ENCODE measurements at places on chromosomes 12 and 14. TPM values are rescaled to one million over a fixed set of nuclear protein-coding genes. Genes with fewer than 3 reads are reported as not detected.

Gene PLBD1
- total RNA-seq = 4.6 TPM

Gene NFATC4
- 250 TPM for total RNA-seq

Gene CNTN1
- 123 TPM for total RNA-seq

DNA sequence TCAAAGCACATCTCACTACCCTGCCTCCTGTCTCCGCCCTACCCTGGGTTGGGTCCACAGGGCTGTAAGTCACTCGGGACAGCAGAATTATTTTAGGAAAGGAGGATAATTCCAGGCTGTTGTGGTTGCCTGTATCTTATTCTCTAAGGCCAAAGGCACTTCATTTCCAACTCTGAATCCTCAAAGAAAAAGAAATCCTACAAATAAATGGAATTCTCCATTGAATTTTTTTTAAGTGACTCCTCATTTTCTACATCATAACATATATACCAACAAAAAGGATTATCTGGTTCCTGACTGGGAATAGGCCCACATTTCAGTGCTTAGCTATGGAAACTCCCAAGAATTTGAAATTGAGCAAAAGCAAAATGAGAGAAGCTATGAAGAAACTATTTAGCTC lies 186.4 kb downstream of the ITPR2 start:
- DNase-seq = no peak
- H3K27ac ChIP-seq = no peak overlapping the region
- no peak overlapping the region for H3K4me3 ChIP-seq

DNA sequence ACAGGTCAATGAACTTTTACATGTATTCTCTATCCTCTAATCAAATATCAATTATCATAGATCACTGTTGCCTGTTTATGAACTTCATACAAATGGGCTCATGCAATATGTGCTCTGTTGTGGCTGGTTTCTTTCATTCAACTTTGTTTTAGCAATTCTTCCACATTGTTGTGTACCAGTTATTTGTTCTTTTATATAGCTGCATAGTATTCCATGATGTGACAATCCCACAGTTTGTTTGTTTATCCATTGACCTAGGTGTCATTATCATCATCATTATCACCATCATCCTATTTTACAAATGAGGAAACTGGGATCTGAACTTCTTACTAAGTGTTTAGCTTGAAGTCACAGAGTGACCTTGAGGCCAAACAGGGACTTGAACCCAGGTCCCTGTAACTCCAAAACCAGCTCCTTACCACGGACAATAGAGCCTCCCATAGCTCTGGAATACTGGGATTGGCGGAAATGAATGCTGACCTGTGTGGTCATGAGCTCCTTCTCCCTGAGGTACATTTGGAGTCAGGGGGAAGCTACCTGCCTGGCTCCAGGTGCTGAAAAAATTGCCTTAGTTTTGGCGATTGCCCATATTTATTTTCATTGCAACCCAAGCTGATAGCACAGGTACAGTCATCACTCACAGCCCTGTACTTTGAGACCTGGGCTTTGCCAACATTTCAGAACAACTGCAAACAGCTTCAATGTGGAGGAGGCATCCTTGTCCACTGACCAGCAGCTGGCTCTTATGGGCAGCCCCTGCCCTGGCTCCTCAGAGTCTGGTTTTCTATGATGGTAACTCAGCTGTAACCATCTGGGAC lies 9.2 kb downstream of the ZFP36L1 start:
- no peak overlapping the region for H3K4me3 ChIP-seq
- no peaks in the 10 kb centered on the region for H3K27me3 ChIP-seq
- peak overlapping the region; percentile 100 for H3K27ac ChIP-seq

DNA sequence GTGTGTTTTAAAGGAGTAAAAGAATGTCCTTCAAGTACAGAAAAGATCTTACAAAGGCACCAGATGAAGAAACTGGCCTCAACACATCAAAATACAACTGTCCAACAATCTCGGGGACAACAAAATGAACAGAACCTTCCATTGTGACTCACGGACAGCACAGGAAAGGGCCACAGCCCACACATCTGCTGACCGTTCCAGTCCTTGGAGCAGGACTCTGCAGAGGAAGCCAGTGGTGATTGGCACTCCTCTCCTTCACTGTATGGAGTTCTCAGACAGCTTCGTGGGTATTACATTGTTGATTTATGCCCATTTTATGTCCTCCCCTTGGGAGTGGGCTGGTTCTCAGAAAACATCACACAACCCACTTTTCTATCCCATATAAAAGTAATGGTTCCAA lies 32.5 kb upstream of the TC2N start:
- H3K4me1 ChIP-seq = peaks cover 15% of the 10 kb centered on the region
- no peak overlapping the region for H3K27ac ChIP-seq
- no peaks in the 10 kb centered on the region for H3K27me3 ChIP-seq
- H3K4me3 ChIP-seq = no peak overlapping the region
- DNase-seq = no peak

DNA sequence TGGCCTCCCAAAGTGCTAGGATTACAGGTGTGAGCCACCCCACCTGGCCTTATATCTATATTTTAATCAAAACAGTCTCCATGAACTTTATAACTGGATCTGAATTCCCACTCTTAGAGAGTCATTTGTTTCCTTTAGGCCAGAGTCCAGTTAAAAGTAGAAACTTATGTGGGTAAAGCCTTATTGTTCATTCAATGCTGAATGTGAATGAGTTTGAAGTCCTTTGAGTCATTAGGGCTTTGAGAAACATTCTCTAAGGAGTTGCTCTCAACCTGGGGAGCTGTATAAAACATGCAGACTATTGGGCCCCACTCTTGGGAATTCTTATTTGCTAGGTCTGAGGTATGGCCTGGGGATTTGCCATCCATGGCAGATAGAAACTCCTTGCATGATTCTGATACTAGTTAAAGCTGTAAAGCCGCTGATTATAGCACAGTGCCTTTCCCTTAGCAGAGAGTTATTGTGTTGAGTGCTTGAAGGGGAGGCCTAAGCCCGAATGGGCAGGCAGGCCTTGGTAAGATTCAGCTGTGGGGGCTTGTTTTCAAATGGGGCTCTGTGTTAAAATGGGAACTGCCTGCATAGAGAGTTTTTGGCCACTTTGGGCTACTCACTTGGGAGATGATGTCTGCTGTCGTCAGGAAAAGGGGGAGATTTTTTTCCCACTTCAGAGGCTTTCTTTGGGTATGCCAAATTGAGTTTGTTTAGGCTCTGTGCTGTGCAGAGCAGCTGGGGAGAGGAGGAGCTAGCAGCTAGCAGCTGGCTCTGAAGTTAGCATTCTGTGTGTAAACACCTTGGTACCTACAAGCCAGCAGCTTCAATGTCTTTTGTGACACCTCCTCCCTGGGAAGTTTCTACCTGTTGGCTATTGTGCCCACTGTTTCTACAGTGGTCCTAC lies 117.5 kb downstream of the DACT1 start:
- H3K4me1 ChIP-seq = peaks cover 13% of the 10 kb centered on the region
- no peaks in the 10 kb centered on the region for H3K36me3 ChIP-seq
- no peak overlapping the region for H3K4me3 ChIP-seq
- H3K27me3 ChIP-seq = no peaks in the 10 kb centered on the region

DNA sequence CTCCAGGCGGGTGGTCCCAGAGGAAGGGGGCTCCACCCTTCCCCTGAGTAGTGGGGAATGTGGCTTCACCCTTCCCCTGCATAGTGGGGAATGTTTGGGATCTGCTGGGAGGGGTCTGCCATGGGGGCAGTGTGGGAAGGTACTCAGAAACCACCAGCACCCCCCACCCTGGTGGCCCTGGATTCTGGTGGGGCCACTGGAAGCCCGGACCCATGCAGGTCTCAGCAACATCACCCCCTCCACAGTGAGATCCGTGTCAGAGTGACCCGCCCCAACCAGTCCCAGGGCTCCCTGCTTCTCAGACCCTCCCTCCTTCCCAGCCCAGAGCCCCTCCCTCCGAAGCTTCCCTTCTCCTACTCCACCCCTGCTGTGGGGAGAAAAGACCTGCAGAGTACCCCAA lies 30.3 kb upstream of the INF2 start:
- no peaks in the 10 kb centered on the region for H3K4me1 ChIP-seq
- H3K27ac ChIP-seq = no peak overlapping the region
- H3K36me3 ChIP-seq = no peaks in the 10 kb centered on the region
- no peaks in the 10 kb centered on the region for H3K27me3 ChIP-seq

DNA sequence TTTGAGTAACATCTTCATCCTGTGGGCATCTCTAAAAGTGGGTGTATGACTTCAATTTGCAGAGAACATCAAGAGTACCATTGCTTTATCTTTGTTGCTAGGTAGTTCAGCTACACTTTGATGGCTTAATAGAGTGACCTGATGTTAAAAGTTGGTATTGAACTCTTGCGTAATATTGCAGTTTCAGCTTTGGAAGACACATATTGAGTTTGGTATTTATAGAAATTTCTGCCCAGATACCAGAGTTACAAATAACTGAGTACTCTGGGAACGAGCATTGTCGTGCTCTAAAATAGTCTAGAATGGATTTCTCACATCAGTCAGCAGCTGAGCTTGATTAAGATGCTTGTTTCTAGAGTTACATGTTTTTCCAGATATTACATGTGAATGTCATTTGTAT lies 24.8 kb upstream of the AKAP5 start:
- H3K36me3 ChIP-seq = no peaks in the 10 kb centered on the region
- peaks cover 2% of the 10 kb centered on the region for H3K4me1 ChIP-seq
- no peaks in the 10 kb centered on the region for H3K27me3 ChIP-seq
- no peak for DNase-seq

DNA sequence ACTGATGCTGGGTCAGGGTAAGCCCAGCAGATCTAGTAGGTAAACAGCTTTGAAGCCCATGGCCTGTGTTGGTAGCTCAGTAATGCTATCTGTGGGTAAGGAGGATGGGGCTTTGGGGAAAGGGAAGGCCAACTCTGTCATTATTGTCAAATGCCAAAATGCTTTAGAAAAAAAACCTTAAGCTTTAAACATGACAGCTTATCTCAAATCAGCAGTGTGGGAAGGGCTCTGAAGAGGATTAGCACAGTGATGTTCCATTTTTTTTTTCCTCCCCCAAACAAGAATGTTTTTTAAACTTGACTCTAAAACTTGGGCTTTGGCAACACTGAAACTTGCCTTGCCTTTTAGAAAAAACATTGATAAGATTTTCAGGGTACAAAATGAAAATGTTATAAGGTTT lies 11.7 kb downstream of the DAAM1 start:
- peak overlapping the region; percentile 0 for H3K27ac ChIP-seq
- H3K4me3 ChIP-seq = no peak overlapping the region
- no peaks in the 10 kb centered on the region for H3K36me3 ChIP-seq
- no peaks in the 10 kb centered on the region for H3K27me3 ChIP-seq

- no peaks in the 10 kb centered on the region for H3K36me3 ChIP-seq
- no peaks in the 10 kb centered on the region for H3K4me1 ChIP-seq
- no peaks in the 10 kb centered on the region for H3K27me3 ChIP-seq
- no peak for DNase-seq
These were observed 37.3 kb downstream of the KCNA5 start for GRCh38 chr12:5081016-5081415.

- peaks cover 11% of the 10 kb centered on the region for H3K4me1 ChIP-seq
- H3K27me3 ChIP-seq = no peaks in the 10 kb centered on the region
- H3K27ac ChIP-seq = peak overlapping the region; percentile 83
- H3K4me3 ChIP-seq = peak overlapping the region; percentile 54
- H3K36me3 ChIP-seq = no peaks in the 10 kb centered on the region
These were observed 42.8 kb downstream of the KDM2B start for GRCh38 chr12:121537814-121538698.

Data from ovary (tissue), 10 donors.